ENCODE measurements at places on chromosomes 3 and 15.

- DNase-seq = no peak
These were observed 189.4 kb downstream of the THSD4 start for GRCh38 chr15:71304681-71305080.

DNA sequence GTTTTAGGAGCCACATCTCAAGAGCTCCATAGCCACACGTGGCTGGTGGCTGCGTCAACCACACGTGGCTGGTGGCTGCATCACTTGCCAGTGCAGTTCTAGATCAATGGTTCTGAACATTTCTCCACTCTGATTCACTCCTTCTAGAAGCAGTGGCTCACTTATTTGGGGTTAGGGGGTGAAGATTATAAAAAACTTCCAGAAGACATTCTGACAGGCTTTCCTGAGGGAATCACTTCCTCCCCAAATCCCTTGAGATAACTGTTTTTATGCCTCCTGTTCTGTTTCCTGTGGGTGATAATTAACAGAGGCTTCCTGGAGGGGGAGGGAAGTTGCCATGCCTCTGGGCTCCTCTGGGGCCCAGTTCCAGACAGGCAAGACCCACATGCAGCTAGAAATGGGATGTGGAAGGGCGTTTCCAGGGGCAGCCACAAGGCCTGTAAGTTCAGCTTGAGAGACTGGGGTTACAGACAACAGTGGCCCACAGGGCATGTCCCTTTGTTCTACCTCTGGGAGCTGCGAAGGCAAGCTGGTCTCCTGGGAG is 23.6 kb downstream of the HEG1 start:
- peak; percentile 32 for DNase-seq

DNA sequence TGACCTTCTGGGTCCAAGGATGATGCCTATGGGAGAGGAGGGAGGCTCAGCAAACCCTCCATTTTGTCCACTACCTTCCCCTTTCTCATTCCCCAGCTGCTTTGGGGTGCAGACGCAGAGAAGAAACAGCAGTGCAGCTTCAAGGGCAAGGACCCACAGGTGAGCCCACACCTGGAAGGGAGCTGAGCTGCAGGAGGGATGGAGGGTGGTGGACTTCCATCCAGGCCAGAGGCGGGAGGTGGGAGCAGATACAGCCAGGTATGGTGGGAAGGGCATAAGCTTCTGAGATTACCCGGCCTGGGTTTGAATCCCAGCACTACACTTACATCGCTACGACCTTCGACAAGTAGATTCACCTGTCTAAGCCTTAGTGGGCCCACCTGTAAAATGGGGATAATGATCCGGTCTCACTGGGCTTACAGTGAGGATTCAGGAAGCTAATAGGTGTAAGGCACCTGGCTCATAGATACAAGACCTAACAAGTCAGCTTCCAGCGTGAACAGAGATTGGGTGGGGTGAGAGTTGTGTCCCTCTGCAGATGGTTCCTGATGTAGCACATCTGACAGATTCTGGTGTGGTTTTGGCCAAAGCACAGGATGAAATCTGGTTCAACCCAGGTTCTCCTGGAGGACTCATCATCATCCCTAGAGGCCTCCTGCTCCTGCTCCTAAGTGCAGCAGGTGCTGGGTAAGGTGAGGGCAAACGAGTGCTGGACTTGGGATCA is 15.9 kb downstream of the CIB1 start:
- no peak for DNase-seq

DNA sequence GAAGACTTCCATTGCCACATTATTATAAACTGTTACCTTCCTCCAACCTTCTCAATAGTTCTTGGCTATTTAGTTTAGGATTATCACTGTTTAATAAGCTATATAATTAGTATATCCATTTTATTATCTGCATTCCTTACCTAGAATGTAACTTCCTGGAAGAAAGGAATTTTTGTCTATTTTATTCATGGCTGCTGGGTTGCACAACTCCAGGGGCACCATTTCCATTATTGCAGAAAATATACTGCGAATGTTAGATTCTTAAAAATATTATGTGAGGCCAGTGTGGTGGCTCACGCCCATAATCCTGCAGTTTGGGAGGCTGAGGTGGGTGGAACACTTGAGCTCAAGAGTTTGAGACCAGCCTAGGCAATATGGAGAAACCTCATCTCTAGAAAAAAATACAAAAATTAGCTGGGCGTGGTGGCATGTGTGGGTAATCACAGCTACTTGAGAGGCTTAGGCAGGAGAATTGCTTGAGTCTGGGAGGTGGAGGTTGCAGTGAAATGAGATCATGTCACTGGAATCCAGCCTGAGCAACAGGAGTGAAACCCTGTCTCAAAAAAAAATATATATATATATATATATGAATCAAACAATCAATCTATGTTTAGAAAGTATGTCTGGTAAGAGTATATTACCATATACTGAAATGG is 19.9 kb downstream of the CLDN1 start:
- no peak for DNase-seq
